ENCODE measurements at places on chromosomes 16 and 17.

DNA sequence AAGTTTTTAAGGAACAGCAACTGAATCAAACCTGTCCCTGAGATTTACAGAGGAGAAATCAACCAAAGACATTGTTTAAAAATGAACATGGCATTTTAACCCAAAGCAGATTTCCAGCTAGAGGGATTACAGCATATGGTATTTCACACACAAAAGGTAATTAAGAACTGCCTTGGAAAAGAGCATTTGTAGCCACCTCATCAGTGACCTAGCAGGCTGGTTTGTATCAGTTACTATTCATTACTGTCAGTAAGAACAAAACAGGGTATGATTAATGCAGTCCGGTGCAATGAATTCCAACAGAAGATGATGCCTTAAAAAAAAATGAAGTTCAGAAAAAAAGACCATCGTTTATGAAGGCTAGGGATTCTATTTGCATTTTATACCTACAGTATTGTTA is 219.9 kb downstream of the CHD9NB start:
- no peak for DNase-seq

- DNase-seq, result no peak
These were observed 1.7 kb downstream of the PIRT start for GRCh38 chr17:10836145-10836544.

DNA sequence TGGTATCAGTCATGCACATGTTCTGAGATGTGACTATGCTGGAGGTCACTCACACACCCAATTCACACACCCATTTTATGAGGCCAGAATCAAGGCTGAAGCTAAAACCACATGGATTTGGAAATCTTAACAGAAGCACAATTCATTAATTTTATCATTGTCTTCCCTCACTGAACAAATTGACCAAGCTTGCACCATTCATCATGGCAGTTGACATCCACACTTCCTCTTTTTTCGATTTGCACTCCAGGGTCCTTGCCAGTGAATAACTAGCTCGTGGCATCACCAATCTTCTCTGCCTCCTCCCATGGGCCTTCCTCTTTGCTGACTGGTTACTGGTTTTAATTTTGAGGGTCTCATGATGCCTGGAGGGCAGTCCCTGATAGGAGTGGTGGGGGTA is 123.0 kb upstream of the ASIC2 start:
- DNase-seq, result no peak

- no peak for DNase-seq
These were observed 20.5 kb upstream of the RPTOR start for GRCh38 chr17:80523956-80524712.

DNA sequence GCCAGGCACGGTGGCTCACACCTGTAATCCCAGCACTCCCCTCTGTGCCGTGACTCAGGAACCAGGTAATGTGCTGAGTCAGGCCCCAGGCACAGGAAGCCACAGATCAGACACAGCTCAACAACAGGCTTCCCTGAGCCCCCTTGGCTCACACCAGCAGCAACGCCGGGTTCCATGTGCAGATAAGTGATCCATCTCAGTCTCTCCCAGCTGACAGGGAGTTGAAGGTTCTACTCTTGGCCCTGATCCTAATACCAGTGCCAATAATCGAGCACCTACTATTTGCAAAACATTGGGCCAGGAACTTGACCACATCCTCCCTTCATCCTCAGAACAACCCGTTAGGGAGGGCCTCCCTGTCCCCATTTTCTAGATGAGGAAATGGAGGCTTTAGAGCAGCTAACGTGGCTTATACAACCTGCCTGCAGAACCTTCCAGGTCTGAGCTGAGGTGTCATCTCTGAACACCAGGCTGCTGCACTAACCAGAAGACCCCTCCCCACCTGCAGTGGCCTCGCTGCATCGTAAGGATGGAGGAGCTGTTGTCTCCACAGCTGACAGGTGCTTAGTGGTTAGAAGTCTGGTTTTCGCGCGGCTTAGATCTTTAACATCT is 64.8 kb upstream of the AMZ2 start:
- DNase-seq, result peak; percentile 57

GRCh38 chr17:61395409-61395982 is 4.1 kb upstream of the TBX2 start:
- no peak for DNase-seq

DNA sequence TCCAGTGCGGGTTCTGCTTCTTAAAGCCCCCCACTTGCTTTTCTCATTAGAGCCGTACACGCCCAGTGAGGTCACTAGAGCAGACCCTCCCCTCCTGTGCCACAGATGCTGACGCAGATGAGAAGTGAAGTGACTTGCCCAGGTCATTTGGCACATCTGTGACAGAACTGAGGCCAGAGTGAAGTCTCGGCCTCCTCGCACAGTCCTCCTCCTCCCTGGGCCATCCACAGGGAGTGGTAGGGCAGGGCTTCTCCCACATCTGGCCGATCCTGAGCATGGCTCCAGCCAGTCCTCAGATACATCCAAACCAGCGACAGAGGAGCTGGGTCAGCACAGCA is 15.3 kb upstream of the TBX2 start:
- no peak for DNase-seq

DNA sequence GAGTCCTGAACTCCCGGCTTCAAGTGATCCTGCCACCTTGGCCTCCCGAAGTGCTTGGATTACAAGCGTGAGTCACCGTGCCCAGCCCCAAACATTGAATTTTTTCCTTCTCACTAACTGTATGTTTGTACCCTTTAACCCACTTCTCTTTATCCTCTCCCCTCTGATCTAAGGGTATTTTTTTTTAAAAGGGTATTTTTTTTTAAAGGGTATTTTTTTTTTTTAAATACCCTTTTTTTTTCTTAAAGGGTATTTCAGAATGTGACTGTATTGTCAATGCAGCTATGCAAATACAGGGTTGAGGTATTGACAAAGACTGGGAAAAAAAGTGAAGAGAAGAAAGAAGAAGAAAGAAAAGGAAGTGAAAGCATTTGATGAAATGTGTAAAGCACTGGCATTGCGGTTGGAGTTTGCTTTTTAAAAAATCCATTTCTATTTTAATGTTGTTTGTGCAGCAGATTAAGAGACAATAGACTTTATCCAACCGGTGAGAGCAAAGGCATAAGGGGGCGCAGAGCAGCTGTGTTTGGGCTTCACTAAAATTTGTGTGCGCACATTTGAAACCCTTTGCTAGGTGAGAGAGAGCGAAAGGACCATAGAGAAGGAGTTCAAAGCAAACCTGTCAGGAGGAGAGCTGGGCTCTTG is 42.4 kb downstream of the SYT17 start:
- peak; percentile 67 for DNase-seq

GRCh38 chr17:40417258-40417608 is 463 bp downstream of the TOP2A start:
- no peak for DNase-seq
